ENCODE measurements at places on chromosomes 7 and 10.

DNA sequence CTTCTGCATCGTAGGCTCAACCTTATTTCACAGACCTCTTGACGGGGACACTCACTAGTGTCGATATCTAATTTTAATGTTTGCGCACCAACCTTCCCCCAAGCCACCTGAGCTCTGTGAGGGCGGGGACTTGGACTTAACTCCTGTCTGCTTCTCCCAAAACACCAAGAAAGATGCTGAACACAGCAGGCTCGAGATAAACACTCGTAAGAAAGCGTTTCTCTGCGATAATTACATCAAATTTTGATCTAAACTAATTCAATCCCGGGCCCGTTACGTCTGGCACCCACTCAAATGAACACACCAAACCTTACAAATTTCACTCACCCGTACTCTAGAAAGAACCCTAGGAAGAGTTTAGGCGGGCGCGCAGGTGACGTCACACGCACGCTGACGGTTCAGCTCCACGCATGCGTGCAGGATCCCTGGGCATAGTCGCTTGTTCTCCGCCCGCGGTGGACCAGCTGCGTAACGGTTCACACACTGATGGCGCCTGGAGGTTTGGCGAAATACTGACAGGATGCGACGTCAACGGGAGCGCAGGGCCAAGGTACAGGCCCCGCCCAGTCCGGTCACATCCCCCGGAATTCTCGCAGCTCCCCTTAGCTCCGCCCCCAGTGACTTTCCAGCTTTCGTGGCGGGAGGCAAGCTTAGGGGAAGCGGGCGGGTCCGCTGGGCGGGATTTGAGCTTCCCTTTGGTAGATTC, at the start of gene POT1:
POT1 (minus strand) TSS at position 359 of the 706 bp plus-strand sequence. CDS start 32,652 bp downstream, outside the sequence.
- peak; percentile 100 for ATAC-seq

DNA sequence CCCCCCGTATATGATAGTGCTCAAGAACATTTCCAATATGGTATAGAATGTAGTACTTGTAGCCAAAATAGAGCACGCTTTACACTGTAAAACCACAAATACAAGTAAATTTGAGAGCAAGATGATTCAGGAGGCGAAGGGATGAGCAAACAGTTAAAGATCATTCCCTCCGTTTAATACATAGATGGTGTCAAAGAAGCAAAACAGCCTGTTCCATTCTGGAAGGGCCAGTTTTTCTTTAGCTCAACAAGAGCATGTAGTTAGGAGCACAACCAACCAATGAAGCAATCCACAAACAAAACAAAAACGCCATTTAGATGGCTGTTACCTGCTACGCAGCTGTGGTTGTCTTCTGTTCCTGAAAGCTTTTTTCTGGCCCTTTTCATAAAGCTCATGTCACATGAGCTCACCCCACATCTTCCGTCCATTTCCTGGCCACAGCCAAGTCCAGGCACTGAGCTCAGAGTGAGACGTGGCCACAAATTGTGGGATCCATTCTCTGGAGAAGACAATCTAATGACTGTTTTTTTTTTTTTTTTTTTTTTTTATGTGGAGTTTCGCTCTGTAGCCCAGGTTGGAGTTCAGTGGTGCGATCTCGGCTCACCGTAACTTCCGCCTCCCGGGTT, 185.6 kb downstream of the FANK1 start:
- ATAC-seq = no peak

DNA sequence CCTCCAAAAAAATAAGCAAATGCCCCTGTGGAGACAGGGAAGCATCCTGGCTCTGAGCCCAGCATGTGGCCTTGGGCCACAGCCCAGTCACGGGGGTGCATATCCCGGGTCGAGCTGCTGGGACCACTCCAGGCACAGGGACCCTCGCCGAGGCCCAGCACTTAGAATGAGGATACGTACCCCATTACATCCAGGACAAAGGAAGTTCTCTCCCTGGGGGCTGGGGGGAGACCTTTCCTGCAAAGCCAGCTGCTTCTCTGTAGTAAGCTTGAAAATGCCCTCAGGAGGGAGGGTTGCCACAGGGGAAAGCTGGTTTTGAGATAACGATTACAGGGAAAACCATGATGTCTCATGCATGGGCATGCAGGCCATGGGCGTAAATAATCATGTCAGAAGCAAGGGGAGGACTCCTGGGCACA, 75.5 kb downstream of the HIPK2 start:
- ATAC-seq = no peak

- no peak for ATAC-seq
Observed at GRCh38 chr10:72318418-72319262, 36.1 kb downstream of the DNAJB12 start.

GRCh38 chr10:4498711-4499251, 327.2 kb upstream of the AKR1E2 start:
- ATAC-seq = peak; percentile 89

DNA sequence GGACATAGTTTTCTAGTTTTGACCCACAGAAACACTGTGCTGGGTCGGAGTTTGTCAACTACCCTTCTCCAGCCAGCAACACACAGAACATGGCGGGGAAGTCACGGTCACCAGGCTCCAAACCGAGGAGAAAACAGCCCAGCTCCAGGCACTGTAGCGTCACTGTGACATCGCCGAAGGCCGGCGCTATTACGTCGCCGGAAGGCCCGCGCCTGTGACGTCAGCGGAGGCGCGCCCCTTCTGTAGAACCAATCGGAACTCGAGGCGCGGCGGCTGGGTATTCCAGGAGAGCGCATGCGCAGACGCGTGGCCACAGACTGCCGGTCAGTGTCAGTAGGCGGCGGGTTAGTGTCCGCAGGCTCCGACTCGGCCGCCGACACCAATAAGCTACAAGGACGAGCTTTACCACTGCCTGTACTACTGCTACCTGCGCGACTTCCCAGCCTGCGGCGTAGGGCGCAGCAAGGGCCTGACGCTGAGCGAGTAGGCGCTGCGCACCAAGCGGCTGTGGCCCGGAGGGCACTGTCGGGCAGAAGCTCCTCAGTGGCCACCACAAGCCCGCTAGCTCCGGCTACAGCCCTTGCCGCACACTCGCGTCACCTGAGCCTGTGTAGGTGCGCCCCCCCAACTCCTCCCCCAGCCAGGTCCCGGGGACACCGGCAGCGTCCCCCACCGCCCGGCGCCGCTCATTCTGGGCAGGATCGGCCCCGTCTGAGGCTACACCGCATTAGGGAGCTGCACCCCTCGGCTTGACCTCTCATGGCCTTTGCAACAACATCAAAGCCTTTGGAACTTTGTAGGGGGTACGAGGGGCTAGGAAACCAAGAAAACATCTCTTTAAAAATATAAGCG, 35.1 kb upstream of the SRRM3 start:
- peak; percentile 98 for ATAC-seq

DNA sequence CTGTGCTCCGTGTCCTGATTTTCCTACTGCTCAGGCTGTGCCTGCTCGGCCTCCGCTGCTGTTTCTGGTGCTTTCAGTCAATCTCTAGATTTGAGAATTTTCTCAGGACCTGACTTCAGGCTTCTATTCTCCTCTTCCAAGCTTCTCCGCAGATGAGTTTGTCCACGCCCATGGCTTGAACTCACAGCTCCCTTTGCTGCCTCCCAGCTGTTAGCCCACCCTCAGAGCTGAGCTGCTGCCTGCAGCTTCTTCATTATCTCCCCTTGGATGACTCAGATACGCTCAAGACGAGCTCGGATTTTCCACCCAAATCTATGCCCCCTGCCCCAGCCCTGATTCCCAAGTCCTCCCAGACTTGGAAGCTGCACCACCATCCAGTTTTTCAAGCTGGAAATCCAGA, 104.7 kb downstream of the FGFR2 start:
- ATAC-seq = no peak

GRCh38 chr7:82057476-82057875, 287.6 kb upstream of the HGF start:
- no peak for ATAC-seq

DNA sequence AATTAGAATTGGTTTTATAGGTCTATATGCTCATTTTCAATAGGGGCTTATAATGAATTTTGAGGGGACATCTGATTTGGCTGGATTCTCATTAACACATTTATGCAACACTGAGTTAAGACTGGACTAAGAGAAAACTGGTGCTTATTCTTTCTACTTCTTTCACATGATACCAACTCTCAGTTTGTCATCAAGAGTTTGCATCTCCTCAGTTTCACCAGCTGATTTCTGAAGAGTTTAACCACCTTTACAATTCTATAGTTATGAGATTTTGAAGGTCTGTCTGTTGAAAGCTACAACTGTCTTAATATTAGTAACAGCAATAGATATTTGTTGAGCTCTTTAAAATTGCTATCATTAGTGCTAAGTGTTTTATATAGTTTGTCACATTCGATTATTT, 867.0 kb upstream of the SORCS1 start:
- no peak for ATAC-seq

- ATAC-seq = no peak
Observed at GRCh38 chr10:110013630-110014293, 6.0 kb downstream of the ADD3 start.

DNA sequence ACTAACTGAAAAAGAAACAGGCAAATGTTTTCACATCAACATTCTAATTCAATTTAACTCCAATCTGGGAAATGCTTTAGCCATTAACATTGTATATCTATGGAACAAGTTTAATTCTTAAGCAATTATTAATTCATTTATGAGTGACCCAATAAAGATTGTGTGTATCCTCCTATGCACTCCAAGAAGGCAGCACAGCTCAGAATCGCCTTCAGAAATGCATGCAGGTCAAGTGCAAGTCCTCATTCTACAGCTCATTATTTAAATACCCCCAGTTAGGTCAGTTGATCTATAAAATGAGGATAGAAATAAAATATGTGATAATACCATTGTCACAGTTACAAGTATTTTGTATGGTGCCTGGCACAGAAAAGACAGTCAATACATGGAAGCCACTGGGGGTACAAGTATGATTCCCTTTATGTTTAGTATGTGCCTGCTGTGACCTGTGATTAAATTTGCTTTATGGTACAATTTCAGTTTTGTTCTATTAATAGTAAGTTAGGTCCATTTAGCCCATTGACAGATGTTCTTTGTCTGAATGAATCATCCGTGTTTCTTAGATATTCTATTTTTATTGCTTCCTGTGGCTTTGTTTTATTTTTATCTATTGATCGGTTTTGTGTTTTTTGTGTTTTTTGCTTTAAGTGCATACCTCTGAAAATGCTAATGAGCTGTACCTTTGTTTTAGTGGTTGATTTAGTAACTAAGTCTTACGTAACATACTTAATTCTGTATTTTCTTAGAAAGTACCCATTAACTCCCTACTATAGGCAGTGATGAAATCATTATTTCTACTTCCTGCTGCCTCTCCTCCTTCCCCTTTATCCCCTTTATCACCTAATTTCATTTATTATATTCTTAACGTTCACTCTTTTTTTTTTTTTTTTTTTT, 42.8 kb downstream of the CPXM2 start:
- no peak for ATAC-seq

GRCh38 chr10:126867567-126868365, 37.5 kb upstream of the DOCK1 start:
- no peak for ATAC-seq

GRCh38 chr7:4610768-4611467, 71.2 kb upstream of the FOXK1 start:
- ATAC-seq = peak; percentile 64

- no peak for ATAC-seq
Observed at GRCh38 chr10:122454071-122454470, 382 bp upstream of the ARMS2 start.

GRCh38 chr10:125127110-125127509, 33.3 kb downstream of the CTBP2 start:
- no peak for ATAC-seq

Data from gastroesophageal sphincter (tissue), 4 donors.